GF-D8 (cell line): ENCODE measurements at places on chromosomes 13 and 19.
A peak's percentile ranks its signal among the peaks of the same experiment; 100 is the strongest.

- DNase-seq: no peak
Observed at GRCh38 chr19:31675193-31675913, 326.1 kb upstream of the TSHZ3 start.

DNA sequence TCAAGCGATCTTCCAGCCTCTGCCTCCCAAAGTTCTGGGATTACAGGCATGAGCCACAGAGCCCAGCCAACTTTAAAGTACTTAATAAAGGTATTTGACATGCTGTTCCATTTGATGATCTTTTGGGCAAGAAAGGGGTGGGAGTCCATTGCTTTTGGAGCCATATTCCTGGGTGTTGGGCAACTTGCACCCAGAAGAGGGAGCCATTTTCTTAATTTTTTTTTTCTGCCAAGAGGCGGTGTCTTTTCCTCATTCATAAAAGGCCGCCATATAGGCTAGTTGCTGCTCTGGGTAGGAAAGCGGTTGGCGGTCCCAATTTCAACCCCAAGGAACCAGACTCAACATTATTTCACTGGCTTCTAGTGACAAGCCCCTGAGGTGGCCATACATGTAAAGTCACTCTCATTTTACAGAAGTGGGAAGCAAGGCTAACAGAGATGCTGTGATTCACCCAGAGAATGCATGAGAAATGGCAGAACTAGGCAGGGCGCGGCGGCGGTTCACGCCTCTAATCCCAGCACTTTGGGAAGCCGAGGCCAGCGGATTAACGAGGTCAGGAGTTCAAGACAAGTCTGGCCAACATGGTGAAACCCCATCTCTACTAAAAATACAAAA, 139.6 kb downstream of the CACNA1A start:
- DNase-seq: no peak

GRCh38 chr19:32891609-32892008, 22.0 kb upstream of the SLC7A9 start:
- no peak for DNase-seq

DNA sequence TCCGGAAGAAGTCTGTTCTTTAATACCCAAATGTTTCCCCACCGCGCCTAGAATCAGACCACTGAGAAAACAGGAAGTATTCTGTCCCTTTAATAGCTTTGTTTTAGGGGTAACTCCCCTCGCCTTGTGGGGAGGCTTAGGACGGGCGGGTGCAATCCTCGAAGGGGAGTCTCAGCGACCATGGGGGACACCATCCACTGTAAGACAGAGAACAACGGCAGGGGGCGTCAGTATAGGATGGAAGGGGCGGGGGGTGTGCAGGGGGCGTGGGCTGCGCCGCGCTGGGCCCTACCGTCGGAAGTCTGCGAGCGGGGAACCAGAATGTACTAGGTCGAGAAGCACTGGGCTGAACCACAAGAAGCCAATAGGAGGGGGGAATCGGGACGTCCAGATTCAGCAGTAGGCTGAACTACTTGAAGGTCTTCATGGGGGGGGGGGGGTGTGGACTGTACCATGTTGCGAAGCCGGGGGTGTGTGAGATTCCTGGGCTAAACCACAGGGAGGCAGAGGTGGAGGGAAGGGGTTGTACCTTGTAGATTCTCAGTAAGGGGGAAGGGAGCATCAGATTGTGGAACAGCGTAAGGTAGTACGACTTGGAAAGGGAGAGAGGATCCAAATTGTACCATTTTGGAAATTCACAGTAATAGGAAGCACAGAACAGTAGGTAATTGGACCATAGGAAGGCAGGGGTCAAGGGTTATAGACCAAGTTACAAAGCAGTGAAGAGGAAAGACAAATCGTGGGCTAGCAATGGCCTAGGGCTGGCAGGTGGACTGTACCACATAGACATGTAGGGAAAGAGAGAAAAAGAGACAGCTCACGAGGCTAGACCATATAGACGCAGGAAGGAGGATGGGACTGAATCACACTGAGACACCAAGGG, 1.0 kb upstream of the DBP start:
- DNase-seq: peak; percentile 79

- DNase-seq: no peak
Observed at GRCh38 chr13:20550799-20551198, 16.2 kb upstream of the IFT88 start.

- no peak for DNase-seq
Observed at GRCh38 chr19:41023193-41023592, 32.1 kb downstream of the CYP2B6 start.

DNA sequence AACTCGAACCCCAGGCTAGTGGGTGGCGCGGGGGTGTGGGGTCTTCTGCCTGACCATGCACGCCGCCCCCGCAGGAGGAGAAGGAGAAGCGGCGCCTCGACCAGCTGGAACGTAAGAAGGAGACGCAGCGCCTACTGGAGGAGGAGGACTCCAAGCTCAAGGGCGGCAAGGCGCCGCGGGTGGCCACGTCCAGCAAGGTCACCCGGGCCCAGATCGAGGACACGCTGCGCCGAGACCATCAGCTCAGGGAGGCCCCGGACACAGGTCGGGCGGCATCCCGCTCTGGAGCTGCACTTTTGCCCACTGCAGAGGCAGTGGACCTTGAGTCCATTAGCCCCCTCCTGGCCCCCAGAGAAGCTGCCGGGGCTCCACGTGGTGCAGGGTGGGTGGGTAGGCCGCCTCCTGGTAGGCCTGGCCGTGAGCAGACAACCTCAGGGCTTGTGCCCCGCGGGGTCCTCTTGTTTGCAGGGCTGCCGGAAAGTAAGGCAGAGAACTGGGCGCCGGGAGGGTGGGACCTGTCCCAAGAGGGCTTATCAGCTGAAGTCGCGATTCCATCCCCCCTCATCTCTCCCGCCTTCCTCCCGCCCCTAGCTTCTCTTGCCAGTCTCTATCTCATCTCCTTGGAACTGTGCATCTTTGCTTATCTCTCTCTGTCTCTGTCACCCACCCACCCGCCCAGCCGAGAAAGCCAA, 9.9 kb downstream of the CCDC124 start:
- DNase-seq: no peak

DNA sequence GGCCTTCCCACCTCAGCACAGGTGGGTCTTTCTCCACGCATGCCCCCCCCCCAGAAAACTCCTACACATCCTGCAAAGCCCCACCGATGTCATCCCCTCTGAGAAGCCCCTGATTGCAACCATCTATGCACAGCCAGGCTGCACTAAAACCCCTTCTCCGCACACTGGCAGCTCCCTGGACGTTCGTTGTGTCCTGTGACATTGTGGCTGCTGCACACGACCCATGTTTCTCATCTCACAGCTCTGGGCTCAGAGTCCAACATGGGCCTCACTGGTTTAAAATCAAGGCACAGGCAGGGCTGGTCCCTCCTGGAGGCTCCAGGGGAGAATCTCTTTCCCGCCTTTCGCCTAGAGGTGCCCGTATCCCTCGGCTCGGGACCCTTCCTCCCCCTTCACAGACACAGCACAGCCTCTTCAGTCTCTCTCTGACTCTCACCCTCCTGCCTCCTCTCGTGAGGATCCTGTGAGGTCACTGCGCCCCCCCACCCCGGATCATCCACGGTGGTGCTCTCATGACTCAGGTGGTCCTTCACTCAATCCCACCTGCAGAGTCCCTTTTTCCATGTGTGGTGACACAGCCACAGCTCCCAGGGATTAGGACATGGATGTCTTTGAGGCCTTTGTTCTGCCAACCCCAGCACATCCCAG, 71.2 kb downstream of the GADD45B start:
- no peak for DNase-seq

DNA sequence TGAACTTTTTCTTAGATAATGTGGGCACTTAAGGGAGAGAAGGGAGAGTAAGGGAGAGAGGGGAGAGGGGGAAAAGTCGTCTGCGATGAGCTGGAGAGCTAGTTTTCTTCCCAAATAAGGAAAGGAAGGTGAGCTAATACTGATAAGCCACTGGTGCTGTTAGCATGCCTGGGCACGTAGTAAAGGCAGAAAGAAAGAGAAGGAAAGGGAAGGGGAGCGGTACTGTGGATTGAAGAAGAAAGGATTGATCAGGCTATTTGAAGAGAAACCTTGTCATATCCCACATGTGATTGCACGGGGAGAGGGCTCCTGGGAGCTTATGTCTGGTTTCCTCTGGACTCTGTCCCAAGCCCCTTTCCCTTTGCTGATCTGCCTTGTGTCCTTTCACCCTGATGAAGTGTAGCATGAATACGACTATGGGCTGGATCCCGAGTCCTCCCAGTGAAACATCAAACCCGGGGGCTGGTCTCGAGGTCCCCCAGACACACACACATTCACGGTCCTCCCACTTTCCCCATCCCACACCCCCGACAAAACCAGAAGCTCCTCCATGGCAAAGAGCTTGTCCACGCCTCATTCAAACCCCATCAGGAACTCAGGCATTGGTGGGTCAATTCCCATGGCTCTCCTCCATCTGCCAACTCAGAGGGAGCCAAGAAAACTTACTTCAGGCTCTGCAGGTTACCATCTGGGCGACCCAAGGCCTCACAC, 30.6 kb downstream of the NLRP13 start:
- no peak for DNase-seq

GRCh38 chr13:112346173-112346898, 29.8 kb upstream of the SPACA7 start:
- no peak for DNase-seq

DNA sequence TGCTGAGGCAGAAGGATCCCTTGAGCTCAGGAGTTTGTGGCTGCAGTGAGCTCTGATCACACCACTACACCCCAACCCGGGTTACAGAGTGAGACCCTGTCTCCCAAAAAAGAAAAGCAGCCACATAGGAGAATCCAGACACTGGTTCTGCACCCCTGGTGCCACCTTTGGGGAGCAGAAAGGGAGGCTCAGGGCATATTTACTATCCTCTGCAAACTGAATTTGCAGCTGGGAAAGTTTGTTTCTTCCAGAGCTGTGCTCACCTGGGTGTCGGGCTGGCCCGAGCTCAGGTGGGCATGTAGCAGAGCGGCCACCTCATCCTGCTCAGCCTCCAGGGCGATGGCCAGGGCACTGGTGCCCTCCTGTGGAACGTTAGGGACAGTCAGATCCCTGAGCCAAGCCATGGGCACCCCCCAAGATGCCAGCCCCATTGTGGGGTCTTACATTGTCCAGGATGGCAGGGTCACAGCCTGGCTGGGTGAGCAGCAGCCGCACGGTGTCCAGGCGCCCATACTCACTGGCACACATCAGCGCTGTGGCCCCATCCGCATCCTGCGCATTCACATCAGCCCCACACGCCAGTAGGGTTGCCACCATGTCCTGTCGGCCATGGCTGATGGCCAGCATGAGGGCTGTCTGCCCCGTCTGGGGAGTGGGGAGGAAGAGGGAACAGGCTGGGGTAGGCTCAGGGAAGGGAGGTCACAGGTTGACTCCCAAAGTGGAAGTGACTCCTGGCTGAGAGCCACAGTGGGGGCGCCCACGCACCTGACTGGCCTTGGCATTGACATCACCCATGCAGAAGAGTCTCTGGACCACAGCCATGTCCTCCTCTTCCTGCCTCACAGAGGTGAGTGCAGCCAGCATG, 3.1 kb downstream of the RPS28 start:
- DNase-seq: no peak
